RWPE1 (cell line): ENCODE measurements at places on chromosomes 1 and 21.

DNA sequence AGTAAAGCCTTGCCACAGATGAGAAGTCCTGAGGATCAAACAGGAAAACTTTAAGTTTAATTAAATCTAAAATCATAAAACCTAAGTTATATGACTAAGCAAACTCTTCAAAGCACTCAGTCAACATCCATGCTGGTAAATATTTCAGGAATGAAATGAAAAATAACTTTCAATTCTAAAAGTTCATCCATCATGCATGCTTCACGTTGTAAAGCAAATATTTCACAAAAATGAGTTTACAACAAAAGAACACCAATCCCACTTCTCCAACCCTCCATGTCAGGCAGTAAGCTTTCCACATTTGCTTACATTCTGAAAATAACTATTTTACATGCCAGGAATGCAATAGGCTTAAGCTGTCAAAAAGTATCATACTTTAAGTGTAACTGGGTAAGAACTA, 16.8 kb downstream of the APP start:
- DNase-seq = no peak

GRCh38 chr1:6638226-6638625, 13.6 kb downstream of the THAP3 start:
- no peak for DNase-seq

- DNase-seq = no peak
These were observed 12.1 kb downstream of the PLOD1 start for GRCh38 chr1:11946647-11947046.

GRCh38 chr1:22055463-22055862, 3.0 kb downstream of the CDC42 start:
- DNase-seq = no peak

GRCh38 chr1:165753934-165754333, 14.7 kb downstream of the TMCO1 start:
- DNase-seq = no peak

DNA sequence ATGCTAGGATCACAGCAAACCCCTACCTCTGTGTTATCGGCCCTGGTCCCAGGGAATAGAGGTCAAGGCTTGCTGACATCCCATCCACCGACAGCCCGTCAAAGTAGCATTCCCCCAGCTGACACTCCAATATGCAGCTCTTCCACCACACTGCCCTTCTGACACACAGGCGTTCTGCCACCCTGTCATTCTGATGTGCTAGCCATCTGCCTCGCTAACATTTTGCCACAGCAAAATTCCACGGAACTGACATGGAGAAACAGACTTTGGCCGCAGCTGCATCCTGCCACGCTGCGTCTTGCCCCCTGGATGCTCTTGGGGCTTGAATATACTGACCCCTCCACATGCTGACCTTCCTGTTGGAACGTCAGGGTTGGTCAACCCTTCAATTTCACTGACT, 163.2 kb upstream of the CSF3R start:
- no peak for DNase-seq

- DNase-seq = no peak
These were observed 199.4 kb downstream of the GABPA start for GRCh38 chr21:25934130-25934529.

- DNase-seq = no peak
These were observed 25.6 kb downstream of the EYA3 start for GRCh38 chr1:28062806-28063205.
